ENCODE measurements at places on chromosomes 6 and 20. TPM values are rescaled to one million over a fixed set of nuclear protein-coding genes. Genes with fewer than 3 reads are reported as not detected.

The GGTLC1 gene
- not detected for polyA plus RNA-seq

The LGSN gene
- polyA plus RNA-seq = not detected

The POLR1H gene
- 87.2 TPM for polyA plus RNA-seq

The DPPA5 gene
- polyA plus RNA-seq = not detected

The ANKRD66 gene
- polyA plus RNA-seq = not detected

The SMOC2 gene
- not detected for polyA plus RNA-seq

The NHSL1 gene
- polyA plus RNA-seq = 0.09 TPM

The CYP39A1 gene
- not detected for polyA plus RNA-seq

The BMP7 gene
- not detected for polyA plus RNA-seq

The IL20RA gene
- not detected for polyA plus RNA-seq

The ARFGEF3 gene
- polyA plus RNA-seq = not detected

The IL17A gene
- polyA plus RNA-seq = not detected

The TOP1 gene
- 5.0 TPM for polyA plus RNA-seq

The EEF1A2 gene
- not detected for polyA plus RNA-seq

The KPNA5 gene
- polyA plus RNA-seq = 19.0 TPM

The BANF2 gene
- not detected for polyA plus RNA-seq

The PTCHD4 gene
- not detected for polyA plus RNA-seq

The TNFRSF21 gene
- 1.0 TPM for polyA plus RNA-seq

The KCNG1 gene
- not detected for polyA plus RNA-seq

The EYA4 gene
- not detected for polyA plus RNA-seq

The SLC26A8 gene
- polyA plus RNA-seq = not detected

The COL21A1 gene
- polyA plus RNA-seq = not detected

The MAP3K4 gene
- polyA plus RNA-seq = 11.2 TPM

The TNF gene
- polyA plus RNA-seq = 2.1 TPM

The RNF5 gene
- 190 TPM for polyA plus RNA-seq

The CDSN gene
- not detected for polyA plus RNA-seq

All from immature natural killer cell (primary cell).